ENCODE measurements at places on chromosomes 4 and X. TPM values are rescaled to one million over a fixed set of nuclear protein-coding genes. Genes with fewer than 3 reads are reported as not detected.

GABRG1 gene
- not detected for total RNA-seq

SH3TC1 gene
- total RNA-seq, result 10.8 TPM

MSL3 gene
- 16.5 TPM for total RNA-seq

DNA sequence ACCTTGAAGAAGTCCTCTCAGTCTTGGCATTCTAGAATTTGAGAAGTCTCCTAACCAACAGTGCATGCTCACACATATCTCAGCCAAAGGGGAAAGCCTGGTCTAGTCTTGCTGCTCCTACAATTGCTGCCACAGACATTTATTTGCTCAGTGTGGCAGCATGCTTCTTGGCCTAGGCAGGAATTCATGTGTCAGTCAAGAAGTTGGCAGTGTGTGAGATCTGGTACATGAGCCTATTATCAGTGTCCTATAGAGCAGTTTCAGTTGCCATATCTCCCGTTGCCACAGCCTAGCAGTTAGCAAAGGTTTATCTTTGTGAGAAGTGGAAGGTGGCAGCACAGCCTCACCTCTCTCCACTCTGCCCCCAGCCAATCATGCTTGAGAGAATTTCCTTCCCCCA lies 176.9 kb upstream of the ARHGEF9 start:
- H3K36me3 ChIP-seq, result no peaks in the 10 kb centered on the region
- no peak for DNase-seq
- H3K4me1 ChIP-seq, result no peaks in the 10 kb centered on the region
- H3K27me3 ChIP-seq, result no peaks in the 10 kb centered on the region

DNA sequence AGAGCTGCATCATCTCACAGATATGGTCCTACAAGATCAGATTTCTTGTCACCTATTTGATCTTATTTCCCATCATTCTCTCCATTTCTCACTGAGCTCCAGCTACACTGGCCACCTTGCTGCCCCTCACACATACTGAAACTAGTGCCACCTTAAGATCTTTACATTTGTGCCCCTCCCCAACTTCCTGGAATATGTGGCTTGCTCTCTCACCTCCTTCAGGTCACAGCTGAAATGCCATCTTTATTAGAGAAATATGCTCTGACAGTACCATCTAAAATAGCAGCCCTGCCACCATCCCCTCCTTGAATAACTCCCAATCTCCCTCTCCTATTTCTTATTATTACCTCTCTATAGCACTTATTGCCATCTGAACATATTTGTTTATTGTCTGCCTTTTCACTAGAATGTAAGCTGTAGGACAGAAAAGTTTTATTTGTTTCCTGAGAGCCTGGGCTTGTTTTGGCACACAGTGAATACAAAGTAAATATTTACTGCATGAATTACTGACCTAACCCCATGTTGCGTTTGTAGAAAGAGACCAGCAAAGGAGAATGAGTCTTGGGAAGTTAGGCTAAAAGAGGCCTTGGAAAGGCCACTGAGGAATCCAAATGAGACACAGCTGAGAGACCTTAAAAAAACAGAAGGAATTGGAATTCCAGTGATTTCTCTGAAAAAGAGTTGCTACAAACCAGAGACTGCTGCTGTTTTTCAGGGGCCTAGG lies 22.7 kb downstream of the DYNLT3 start:
- H3K27me3 ChIP-seq, result no peaks in the 10 kb centered on the region
- H3K4me3 ChIP-seq, result no peak overlapping the region
- no peak for DNase-seq
- no peaks in the 10 kb centered on the region for H3K4me1 ChIP-seq
- no peaks in the 10 kb centered on the region for H3K36me3 ChIP-seq
- H3K27ac ChIP-seq, result no peak overlapping the region

DNA sequence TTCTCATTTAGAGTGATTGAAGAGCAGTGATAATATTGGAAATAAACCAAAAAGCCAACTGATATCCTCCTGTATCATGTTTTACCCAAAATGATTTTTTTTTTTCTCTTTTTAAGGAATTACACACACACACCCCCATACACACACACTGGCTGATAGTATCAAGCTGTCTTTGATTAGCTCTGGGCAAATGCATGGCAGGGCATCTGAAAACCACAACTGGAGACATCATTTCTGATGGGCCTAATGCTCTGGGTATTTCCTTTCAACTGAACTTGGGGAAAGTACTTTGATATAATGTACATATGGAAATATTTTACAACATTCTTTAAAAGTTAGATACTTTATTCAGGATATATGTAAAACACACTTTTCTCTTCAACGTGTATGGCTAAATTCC lies 14.2 kb upstream of the OSTC start:
- no peaks in the 10 kb centered on the region for H3K36me3 ChIP-seq
- H3K27me3 ChIP-seq, result no peaks in the 10 kb centered on the region
- no peak overlapping the region for H3K27ac ChIP-seq
- H3K4me3 ChIP-seq, result no peak overlapping the region

GRCh38 chr4:59814402-59815010 lies 1385.6 kb upstream of the ADGRL3 start:
- no peak overlapping the region for H3K4me3 ChIP-seq
- DNase-seq, result no peak
- no peaks in the 10 kb centered on the region for H3K27me3 ChIP-seq
- no peaks in the 10 kb centered on the region for H3K4me1 ChIP-seq

DNA sequence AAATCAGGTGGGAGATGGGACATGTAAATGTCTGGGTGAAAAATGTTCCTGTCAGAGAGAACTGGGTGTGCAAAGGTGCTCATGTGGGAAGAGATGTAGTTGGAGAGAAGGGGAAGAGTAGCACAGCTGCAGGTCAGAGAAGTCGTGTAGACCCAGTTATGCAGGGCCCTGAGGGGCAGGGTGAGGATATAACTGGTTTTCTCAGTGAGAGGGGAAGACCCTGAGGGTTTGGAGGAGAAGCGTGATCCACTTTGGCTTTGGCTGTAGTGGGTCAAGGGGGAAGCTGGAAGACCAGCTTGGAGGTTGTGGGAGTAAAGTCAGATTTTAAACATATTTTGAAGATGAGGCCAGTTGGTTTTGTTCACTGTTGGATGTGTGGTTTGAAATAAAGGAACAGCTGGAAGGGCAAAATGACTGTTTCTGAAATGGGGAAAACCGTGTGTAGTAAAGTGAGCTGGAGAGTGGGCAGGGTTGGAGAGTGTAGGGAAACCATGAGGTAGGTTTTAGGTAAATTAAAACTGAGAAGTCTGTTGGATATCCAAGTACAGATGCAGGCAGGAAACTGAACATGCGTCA lies 44.2 kb downstream of the NAP1L5 start:
- no peak overlapping the region for H3K4me3 ChIP-seq
- H3K36me3 ChIP-seq, result no peaks in the 10 kb centered on the region
- no peaks in the 10 kb centered on the region for H3K27me3 ChIP-seq
- no peaks in the 10 kb centered on the region for H3K4me1 ChIP-seq

DNA sequence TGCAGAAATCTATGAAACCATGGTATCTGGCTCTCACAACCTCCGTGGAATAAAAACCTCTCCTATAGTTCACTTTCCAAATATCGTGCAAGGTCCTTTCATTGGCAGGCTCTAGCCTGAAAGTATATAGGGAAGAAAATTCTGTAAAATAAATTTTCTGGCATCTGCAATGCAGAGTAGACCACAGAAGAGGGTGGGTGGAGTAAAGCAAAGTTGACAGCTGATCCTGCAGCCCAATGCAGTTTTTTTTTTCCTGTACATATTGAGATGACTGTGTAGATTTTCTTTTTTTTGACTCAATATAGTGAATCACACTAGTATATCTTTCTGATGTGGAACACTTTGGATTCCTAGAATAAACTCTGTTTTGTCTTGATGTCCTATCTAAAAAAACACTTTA lies 56.7 kb downstream of the NPY2R start:
- no peak overlapping the region for H3K27ac ChIP-seq
- H3K36me3 ChIP-seq, result no peaks in the 10 kb centered on the region
- no peak for DNase-seq
- no peak overlapping the region for H3K4me3 ChIP-seq
- H3K27me3 ChIP-seq, result no peaks in the 10 kb centered on the region

DNA sequence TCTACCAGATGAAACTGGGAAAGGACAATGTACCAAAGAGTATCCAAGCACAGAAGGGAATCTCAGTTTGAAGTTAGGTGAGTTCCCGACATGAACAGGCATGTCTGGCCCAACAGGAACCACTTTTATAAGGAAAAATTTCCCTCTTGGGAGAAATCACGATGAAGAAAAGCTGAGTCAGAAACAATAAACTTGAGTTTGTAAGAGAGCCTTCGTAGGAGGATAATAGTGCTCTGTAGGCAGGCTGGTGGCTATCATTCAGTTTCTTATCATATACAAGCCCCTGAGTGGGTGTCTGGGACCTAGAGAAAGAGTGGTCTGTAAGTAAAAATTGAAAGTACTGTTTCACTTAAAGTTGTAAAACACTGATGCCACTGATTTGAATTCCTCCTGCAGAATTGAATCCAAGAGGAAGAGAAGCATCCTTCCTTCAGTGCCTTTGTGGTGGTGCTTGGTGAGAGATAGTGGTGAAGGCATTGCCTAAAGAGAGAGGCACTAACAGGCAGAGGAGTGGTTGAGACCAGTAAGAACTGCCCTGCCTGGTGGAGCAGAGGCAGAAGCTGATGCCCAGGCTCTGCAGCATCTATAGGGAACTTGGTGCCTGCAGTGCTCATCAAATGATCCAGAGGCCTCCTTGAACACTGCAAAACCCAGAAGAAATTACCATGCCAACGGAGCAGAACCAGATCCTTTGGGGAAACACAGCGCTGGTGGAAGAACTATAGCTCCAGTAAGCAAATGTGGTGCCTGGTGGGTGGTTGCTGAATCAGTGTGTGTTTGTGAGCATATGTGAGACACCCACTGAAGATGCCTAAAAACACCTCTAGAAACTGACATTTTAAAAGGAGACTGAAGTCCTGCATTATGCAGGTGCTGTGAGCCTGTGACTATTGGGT lies 31.7 kb upstream of the METAP1 start:
- H3K27ac ChIP-seq, result no peak overlapping the region
- no peak for DNase-seq
- H3K36me3 ChIP-seq, result no peaks in the 10 kb centered on the region
- H3K4me3 ChIP-seq, result no peak overlapping the region
- no peaks in the 10 kb centered on the region for H3K4me1 ChIP-seq

DNA sequence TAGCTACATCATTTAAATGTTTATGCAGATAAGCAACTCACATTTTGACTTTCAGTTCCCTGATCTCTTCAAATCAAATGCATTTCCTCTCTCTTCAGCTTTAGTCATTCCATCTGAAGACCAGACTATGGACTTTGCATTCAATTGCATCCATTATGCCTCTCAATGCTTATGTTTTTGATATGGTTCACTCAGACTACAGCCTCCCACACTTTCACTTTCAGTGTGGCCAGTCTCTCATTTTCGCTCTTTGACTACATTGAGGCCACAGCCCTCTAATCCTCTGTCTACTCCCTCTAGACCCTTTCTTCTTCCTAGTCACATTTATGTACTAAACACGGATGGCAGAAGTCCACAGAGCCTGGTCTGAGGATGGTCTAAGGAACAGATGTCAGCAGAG lies 24.5 kb upstream of the VEGFC start:
- H3K27ac ChIP-seq, result no peak overlapping the region
- H3K4me1 ChIP-seq, result no peaks in the 10 kb centered on the region
- DNase-seq, result no peak
- H3K4me3 ChIP-seq, result no peak overlapping the region
- H3K36me3 ChIP-seq, result no peaks in the 10 kb centered on the region
- H3K27me3 ChIP-seq, result no peaks in the 10 kb centered on the region

- DNase-seq, result no peak
- no peak overlapping the region for H3K27ac ChIP-seq
- no peak overlapping the region for H3K4me3 ChIP-seq
Observed at GRCh38 chrX:13476384-13476783, 93.0 kb upstream of the EGFL6 start.

- H3K27me3 ChIP-seq, result no peaks in the 10 kb centered on the region
- no peaks in the 10 kb centered on the region for H3K36me3 ChIP-seq
- peak; percentile 85 for DNase-seq
- H3K27ac ChIP-seq, result peak overlapping the region; percentile 86
Observed at GRCh38 chrX:71622576-71623450, 4.5 kb upstream of the CXCR3 start.

Measured in colonic mucosa (tissue), 4 donors.